ENCODE measurements at places on chromosomes 1 and 21.

GRCh38 chr1:54356680-54357147 is 49.5 kb downstream of the SSBP3 start:
- no peak for DNase-seq

- peak; percentile 66 for DNase-seq
Observed at GRCh38 chr1:180530501-180530900, 28.1 kb upstream of the ACBD6 start.

- DNase-seq, result no peak
Observed at GRCh38 chr1:157785248-157785647, 8.3 kb upstream of the FCRL2 start.

DNA sequence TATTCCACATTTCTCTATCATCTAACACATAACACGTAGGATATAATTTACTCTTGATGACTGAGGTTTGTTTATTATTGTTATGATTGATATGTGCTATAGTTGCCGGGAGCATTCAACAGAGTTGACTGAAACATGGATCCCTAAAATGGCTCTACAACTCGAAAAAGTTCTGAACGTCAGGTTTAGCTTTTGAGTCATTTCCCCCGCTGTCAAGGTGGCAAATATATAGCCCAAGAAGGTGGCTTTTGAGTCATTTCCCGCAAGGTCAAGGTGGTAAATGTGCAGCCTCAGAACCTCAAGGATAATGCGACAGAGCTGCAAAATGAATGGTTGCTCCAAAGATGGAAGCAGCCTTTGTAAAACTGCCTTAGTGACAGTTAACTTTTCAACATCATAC is 104.0 kb downstream of the NIBAN1 start:
- DNase-seq, result no peak

- DNase-seq, result peak; percentile 79
Observed at GRCh38 chr1:9892563-9893528, 17.2 kb downstream of the CTNNBIP1 start.

DNA sequence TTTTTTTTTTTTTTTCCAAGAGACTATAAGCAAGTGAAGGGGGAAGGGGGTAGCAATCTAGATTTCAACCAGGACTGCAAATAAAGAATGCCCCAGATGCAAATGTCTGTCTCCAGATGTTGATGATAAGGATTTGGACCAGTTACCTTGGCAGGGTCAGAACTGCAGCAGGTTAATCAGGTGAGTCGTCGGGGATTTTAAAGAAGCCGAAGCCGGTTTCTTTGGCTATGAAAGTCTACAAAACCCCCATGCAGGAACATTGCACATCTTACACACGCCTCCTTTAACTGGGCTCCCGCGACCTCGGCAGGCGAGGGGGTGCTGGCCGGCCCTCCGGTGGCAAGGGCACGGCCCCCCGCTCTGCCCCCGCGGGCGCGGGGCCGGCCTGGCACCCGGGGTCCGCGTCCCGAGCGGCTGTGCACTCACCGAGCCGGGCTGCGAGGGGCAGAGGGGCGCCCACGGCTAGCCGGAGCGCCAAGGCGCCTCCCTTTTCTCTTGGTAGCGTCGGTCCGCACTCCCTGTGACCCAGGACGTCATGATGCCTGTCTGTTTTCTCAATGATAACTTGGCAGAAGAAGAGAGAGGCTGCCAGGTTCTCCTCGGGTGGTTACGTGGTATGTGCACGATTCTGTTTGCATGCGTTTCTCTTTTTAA is 366.3 kb upstream of the ESRRG start:
- no peak for DNase-seq

- DNase-seq, result no peak
Observed at GRCh38 chr1:21626921-21627339, 42.2 kb downstream of the RAP1GAP start.

GRCh38 chr1:108592030-108592759 is 32.3 kb downstream of the EEIG2 start:
- DNase-seq, result no peak

DNA sequence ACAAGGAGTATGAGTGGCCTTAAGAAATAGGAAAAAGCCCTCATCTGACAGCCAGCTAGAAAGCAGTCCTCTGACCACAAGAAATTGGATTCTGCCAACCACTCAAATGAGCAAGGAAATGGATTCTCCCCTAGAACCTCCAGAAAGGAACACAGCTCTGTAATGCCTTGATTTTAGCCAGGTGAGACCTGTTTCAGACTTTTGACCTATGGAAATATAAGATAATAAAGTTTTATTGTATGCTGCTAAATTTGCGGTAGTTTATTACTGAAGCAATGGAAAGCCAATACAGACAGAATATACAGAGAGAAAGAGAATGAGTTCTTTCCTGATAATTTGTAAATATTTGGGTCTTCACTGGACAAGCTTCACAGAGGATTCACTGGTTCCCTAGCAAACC is 28.8 kb upstream of the SELE start:
- no peak for DNase-seq

DNA sequence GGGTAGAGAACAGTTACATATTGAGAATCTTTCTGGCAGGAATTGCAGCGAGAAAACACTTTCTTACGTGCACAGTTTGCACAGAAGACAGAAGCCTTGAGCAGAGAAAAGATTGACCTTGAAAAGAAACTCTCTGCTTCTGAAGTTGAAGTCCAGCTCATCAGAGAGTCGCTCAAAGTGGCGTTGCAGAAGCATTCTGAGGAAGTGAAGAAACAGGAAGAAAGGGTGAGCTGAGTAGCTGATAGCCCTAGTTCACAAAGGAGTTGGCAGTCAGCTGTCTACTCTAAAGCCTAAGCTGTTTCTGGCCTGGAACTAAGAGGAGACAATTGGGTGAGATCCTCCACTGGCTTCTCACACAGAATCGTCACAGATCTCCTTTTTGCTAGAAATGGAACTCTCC is 20.3 kb upstream of the SH3BGRL3 start:
- DNase-seq, result no peak
